ENCODE measurements at places on chromosomes 5 and 9.

DNA sequence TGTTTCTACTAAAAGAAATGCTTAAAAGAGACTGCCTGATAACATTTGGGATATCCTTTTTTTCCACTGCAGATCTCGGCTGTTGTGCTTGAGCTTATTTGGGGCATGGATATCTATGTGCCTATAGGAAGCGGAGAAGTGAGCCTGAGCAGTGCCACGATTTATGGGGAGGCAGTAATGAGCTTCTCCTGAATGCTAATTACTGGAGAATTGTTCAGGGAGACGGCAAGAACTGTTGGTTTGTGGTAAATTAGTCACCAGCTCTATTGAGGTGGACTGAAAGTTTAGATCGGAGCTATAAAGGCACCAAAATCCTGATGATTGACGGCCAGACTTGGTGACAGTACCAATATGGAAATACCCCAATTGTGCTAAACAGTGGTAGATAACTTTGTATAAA lies 186.5 kb downstream of the ARHGEF28 start:
- no peak for DNase-seq

- no peak for DNase-seq
Observed at GRCh38 chr9:110971705-110972104, 66.6 kb downstream of the LPAR1 start.

DNA sequence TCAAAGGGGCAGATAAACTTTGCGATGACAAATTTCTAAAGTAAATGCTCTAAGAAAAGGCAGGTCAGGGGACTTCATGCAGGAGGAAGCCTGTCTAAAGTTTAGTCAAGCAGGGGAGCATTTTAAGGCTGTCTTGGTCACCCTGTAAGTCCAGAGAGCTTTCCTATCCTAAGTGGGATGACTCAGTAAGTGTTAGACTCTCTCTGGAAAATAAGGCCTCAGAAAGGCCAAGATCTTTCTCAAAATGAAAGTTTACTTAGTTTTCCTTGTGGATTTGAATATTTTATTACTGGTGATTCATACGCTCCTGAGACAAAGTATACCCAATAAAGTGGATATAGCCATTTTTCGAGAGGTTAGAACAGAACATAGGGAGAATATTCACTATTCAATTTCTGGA lies 806.9 kb upstream of the CDH9 start:
- DNase-seq: no peak

DNA sequence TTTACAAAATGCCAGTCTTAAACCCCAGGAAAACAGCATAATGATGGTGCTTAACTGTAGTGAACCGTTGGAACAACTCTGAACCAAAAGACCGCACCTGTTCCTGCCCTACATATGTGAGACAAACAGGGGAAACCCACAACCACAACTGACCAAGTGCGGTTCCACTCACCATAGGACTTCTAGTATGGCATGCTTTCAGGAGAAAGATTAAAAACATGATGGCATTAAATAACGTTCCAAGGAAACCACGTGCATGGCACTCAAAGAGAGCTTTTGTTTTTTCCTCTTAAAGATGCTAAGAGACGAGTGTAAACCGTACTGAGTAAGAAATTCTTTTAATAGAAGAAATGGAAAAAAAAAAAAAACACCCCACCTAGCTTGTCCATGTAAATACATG lies 119.8 kb downstream of the SSBP2 start:
- DNase-seq: no peak

DNA sequence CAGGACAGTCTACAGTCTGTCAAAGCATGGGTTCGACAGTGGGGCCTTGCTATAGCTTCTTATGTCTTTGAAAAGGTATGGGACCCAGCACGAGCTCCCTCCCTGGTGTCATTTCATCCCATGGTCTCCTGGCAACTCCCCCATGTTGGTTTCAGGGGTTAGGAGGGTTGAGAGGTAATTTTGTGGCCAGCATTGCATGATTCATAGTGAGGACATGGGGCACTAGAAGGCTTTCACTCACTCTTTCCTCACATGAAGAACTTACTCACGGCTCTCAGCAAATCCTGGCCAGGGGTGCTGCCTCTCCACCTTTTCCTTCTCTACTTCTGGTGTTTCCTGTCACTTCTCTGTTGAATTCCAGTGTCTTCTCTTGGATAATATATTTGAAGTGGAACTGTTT lies 134.7 kb upstream of the TNPO1 start:
- no peak for DNase-seq

- no peak for DNase-seq
Observed at GRCh38 chr9:131668439-131669268, 71.2 kb downstream of the RAPGEF1 start.

DNA sequence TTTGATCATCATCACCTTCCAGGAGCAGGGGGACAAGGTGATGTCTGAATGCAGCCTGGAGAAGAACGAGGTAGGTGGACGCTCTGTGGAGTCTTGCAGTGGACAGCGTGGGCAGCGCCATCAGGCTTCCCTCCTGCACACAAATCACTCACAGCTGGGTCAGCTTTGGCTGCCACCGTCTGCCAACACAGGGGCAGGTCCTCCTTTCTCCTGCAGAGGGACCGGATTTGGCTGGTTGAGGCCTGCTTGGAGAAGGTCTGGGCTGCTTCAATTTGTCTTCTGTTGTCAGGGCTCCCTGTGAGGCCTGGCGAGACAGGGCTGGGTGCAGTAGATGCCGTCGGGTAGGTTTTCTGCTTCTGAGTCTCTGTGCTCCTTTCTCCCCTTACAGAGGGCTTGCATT lies 180.6 kb downstream of the CACNA1B start:
- no peak for DNase-seq

GRCh38 chr9:132769906-132770769 lies 99.9 kb downstream of the GTF3C4 start:
- peak; percentile 60 for DNase-seq

- DNase-seq: no peak
Observed at GRCh38 chr5:65796751-65797316, 74.8 kb downstream of the NLN start.

DNA sequence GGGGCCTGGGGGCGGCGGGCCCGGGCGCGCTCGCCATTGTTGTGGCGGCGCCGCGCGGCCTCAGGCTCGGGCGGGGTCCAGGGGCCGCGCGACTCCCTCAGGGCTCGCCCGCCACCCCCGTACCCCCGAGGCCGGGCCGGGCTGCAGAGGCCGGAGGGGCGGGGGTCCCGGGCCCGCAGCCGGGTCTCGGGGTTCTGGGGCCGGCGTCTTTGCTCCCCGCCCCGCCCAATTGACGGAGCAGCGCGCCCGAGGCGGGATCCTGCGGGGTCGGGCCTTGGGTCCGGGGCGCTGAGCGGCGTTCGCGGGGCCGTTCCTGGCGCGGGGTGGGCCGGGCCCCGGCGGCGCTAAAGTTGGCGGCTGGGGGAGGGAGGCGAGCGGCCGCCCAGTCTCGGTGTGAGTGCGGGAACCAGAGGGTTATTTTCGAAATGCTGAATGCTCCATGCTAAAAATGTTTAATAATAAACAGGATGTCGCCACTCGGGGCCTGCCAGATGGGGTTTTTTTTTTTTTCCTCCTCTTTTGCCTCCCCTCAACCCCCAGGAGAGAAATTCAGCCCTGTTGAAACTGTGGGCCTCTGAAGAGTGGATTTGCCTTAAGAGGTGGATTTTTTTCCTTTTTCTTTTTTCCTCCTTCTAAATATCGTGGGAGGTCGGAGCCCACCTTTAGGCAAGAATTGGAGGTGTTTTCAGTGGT lies 724 bp downstream of the PRRC2B start:
- no peak for DNase-seq

DNA sequence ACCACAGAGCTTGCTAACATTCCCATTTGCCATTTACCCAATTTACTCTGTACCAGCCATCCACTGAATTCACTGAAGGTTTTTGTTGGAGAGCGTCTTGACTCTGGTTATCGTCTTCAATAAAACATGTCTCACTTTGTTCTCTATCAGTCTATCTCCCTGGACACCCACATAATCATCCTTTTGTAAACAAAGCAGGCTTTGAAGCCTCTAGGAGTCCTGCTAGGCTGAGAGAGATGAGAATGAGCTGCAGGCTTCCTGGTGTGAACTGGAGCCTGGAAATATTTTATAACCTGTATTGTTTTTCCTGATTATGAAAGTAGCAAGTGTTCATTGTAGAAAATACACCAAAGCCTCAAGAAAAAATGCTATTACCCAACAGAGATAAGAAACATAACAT lies 140.6 kb upstream of the ZNF366 start:
- no peak for DNase-seq

DNA sequence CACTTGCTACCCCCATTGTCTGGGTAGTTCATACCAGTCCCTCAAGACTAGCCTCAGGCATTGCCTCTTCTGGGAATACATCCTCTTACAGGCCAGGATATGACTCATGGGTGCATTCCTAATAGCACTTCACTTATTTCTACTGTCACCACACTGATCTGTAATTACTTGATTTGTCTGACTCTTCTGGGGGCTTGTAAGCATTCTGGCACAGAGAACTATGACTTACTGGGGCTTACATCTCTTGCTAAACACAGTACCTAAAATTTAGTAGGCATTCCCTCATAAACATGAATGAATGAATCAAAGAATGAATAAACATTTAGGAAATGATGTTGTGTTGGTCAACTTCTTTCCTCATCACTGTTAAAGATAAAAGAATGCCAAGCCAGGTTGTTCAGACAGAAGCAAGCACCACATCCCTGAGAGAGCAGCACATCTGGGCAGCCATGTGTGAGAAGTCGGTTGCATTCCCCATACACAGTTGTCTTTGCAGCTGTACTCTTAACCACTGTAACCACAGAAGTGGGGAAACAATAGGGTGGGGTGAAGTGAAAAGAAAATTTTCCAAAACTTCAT lies 27.6 kb downstream of the IL7R start:
- DNase-seq: no peak

- DNase-seq: no peak
Observed at GRCh38 chr9:16202914-16203728, 650.3 kb downstream of the CCDC171 start.

GRCh38 chr5:65292196-65292595 lies 189.5 kb downstream of the ADAMTS6 start:
- DNase-seq: no peak

Measured in Calu3 (cell line).